NCI-H1694 (cell line): ENCODE measurements at places on chromosomes 7 and 10.

- no peak for DNase-seq
Observed at GRCh38 chr7:2248984-2249694, 7.1 kb downstream of the NUDT1 start.

DNA sequence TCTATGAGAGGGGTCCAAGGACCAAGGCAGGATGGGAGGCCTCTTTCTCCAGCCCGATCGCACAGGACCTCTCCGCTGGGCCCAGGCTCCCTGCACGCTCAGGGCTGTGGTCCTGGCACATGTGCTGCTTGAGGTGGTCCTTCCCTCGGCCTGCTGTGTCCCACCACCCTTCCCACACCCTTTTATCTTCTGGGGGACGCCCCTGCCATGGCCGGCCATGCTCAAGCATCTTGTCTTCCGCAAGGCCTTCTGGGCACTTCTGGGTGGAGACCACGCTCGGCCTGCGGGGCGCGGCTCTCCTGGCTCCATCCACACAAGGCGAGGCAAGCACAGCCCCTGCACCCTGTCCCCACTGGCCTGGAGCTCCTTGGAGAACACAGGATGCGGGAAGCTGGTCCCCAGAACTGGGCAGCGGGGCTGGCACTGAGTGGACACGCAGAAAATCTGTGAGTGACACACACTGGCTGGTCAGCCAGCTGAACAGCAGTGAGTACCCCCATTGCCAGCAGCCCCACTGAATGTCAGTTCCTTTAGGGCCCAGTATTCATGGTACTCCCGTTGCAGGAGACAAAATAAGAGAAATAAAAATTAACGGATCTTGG, 115.9 kb downstream of the TCERG1L start:
- DNase-seq = no peak

DNA sequence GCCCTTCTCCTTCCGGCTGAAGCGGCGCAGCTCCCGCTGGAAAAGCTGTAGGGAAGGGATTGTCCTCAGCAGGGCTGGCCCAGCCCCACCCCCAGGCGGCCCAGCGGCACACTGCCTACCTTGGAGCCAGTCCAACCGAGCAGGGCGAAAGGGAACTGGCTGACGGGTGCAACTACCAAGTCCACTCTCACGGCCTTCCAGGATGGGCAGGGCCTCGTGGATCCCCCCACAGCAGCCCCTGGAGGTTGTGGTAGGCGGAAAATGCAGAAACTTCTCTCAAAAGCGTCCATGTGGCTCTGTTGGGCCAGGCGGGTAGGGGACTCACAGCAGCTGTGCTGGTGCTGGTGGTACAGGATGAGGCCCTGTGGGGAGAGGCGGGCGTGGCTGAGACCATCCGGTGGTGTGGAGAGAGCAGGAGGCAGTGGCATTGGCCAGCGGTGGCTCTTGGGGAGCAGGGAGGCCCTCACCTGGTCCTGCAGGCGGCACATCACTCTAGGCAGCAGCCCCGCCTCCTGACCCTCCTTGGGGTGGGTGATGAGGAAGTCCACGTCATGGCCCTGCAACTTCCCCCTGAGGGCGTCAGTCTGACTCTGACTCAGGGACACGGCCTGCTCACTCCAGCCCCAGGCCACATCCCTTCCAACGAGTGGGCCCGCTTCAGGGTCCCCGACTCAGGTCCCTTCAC, 8.4 kb upstream of the PGAM2 start:
- DNase-seq = no peak

GRCh38 chr10:18561861-18562551, 89.4 kb downstream of the NSUN6 start:
- DNase-seq = no peak

DNA sequence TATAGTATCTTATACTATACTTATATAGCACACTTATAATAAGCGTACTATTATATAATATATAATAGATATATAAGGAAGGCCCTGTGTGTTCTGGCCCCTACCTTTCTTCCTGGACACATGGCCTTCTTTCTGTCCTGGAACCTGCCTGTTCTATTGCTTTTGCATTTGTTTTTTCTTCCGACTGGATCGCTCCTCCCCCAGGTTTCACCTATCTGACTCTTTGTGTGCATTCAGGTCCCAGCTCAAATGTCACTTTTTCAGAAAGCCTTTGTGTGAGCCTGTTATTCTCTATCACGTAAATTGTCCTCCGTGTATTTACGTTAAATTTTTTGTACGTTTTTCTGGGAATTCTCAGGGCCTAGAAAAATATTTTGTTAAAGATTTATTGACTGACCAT, 2.9 kb upstream of the TRIM8 start:
- no peak for DNase-seq

DNA sequence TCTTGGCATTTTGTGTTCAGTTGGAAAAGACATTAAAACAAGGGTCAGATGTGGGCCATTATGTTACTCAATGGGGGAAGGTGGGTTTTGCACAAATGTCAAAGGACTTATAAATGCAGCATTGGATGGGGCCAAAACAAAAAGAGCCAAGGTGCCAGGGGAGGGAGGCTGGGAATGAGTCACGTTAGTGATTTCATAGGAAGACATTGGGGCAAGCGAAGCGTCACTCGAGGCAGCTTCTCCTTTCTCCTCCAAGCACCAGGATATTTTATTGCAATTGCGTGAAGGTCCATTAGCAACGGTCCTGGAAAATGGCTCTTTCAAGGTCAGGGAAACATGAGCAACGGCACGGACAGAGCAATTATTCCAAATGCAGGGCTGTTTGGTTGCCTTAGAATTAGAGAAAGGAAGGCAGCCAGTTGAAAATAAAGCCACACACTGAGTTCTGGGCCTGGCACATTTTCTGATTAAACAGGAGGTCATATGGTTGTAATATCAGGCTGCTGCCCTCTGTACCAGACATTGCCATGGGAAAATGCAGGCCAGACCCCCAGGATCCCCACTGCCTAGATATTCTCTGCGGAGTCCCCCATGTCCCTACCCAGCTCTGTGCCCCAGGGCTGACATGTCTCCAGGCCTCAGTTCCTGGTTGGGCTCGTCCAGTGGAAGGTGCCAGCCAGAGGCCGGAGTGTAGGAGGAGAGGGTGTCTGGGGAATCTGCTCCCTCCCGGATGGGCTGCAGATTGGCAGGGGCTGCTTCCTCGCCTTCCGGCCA, 63.3 kb upstream of the NANOS1 start:
- DNase-seq = no peak

DNA sequence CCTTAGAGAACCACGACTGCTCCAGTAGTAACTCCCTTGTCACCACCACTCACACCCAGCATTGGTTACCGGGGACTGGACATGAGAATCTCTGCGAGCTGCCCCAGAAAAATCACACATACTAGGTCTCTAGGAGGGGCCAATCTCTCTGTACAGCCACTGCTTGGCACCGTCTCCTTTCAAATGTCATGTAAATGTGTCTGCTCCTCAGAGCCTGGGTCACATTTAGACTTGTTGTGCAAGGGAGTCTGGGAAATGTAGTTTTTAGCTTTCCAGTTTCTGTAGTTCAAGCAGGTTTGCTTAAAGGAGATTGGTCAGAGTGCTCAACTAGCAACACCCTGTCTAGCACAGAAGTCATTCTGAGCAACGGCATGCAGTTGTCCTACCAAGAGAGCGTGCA, 60.0 kb downstream of the CHN2 start:
- DNase-seq = no peak

GRCh38 chr7:157278167-157278790, 58.5 kb upstream of the DNAJB6 start:
- no peak for DNase-seq

GRCh38 chr10:52313933-52314821, at the start of gene DKK1:
DKK1 (plus strand) TSS chr10:52314281; CDS start chr10:52314435, 154 bp downstream.
- no peak for DNase-seq

DNA sequence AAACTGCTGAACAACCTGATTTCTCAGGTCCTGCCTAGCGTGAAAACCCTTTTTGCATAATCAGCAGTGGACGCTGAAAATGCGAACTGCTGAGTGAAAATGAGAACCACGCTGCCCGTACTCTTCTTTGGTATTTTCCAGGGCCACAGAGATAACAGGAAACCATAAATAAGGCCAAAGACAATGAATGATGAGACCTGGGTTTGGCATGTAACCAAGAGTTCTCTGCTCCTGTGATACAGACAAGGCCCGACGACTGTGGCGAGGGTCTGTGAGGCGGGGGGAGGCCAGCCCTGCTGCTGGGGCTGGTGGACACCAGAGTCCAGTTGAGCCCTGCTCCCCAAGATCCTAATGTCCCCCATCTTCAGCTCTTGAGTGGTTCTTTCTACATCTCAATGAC, 236.0 kb downstream of the WDR11 start:
- no peak for DNase-seq

DNA sequence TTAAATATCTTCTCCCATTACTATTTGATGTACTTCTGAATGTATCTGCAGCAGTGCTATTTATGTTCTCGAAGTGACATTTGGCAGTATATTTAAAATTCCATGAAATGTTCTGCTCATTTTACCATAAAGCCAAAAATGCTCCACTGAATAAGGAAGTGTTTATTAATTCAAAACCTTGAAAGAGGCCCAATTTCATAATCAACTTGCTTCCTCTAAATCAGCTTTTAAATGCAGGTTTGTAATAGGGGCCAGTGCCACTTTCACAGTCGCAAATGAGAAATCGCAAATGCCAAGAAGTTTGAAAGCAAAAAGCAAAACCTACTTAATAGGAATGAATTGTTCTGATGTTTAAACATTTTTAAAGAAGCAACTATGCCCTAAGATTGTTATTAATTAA, 11.4 kb downstream of the NHLRC2 start:
- DNase-seq = no peak

DNA sequence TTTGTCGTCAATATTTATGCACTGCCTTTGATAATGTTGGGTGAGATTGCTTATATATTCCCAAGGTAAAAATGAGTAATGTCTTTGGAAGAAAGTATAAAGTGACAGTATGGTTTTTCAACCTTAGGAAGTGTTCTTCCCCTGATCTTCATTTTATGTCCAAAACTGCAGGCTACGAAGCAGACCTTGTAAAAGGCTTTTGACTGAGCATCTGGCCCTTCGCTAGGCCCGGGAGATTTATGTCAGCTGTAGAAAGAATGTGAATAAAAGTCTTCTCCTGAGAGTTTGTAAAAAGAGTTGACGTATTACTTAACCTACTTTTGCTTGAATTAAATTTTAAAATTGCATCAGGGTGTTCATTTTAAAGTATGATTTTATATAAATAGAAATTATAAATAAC, 116.8 kb downstream of the CPED1 start:
- DNase-seq = no peak

- no peak for DNase-seq
Observed at GRCh38 chr7:670501-671390, 55.8 kb upstream of the DNAAF5 start.

DNA sequence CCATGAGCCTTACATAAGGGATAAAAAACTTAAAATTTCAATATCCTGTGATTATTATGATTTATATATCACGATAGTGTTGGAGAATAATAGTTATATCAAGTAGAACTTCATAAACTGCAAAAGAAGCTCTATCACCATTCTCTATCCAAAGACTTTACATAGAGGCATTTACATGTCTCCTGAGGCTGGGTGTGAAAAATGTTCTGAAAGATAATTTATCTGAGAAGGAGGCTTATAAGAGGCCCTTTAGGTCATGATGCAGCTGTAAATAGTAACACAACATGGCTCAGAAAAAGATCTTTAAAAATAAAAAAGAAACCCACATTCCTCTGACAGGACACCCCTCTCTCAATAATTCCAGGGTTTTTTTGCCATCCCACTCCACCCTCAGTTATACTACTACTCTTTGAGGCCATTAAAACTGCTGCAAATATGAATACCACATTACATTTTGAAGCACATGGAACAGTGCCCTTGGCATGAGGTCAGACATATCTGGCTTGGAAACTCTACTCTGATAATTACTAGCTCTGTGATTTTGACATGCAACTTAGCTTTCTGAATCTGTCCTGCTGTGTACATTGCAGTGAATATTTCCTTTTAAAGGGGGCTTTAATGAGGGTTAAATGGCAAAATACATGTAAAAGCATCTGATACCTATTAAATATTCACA, 55.5 kb downstream of the SLC16A12 start:
- no peak for DNase-seq

GRCh38 chr7:151680810-151681209, 161.1 kb upstream of the RHEB start:
- no peak for DNase-seq

GRCh38 chr10:97975598-97975997, 54.8 kb downstream of the CRTAC1 start:
- no peak for DNase-seq

DNA sequence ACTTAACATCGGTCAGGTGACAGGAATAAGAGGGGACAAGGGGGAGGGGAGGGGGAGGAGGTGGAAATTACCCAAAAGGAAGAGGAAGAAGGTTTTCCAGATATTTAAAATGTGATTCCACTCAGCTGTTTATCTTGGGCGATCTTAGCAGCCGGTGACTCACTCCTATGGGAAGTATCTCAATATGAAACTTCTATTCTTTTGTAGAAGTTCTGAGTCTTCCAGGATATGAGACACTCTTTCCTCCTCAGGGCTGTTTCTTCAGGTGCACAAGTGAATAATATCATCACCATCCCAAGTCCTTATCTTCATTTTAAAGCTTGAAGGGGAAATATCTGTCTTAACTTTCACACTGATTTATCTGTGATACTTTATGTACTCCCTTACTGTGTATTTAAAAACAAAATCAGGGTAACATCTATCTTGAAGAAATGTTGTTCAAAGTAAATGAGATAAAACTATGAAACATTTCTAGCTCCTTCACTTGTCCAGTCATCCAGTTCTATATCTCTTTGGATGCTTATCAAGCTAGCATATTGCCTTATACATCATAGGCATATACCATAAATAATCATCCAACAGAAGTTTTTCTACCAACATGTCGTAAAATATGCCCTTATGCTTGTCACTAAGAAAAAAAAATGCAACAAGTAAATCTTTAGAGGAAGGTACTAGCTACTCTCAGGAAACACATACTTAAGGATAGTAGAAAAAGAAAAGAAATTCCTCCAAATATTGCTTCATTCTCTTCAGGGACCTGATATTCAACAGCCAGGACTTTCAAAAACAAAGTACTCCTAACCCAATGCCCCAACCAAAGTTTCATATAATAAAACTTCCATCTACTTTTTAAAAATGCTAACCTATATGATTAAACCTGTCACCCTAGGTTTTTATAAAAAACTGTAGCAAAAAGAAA, 13.7 kb downstream of the DOCK4 start:
- DNase-seq = no peak

GRCh38 chr7:103731169-103731568, 258.3 kb downstream of the RELN start:
- no peak for DNase-seq

DNA sequence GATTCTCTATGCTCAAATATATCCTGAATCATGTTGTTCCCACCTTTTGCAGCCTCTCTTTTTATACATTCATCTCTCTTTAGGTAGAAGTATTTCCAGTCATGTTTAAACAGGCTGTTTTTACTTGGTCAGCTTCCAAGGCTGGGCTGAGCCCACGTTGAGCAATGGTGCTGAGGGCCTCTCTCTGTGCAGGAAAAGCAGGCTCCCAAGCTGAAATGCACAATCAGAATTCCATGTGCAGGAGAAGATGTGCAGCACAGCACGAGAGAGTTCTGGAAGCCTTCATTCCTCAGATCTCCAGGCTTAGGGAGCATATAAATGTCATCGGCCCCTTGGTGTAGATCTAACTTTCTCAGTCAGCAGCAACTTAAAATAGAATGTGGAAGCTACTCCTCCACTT, 588.5 kb downstream of the TNS3 start:
- DNase-seq = no peak
